Trophoblast cell (in vitro differentiated cells and primary cell): ENCODE measurements at places on chromosomes 1 and 21.

GRCh38 chr1:42886046-42886739, 39.8 kb downstream of the ZNF691 start:
- no peak for DNase-seq

GRCh38 chr1:31501505-31501904, 74.8 kb upstream of the TINAGL1 start:
- DNase-seq: no peak

- no peak for DNase-seq
Measured at GRCh38 chr1:184854036-184854435, 99.4 kb upstream of the EDEM3 start.

- DNase-seq: no peak
Measured at GRCh38 chr1:60229821-60230220, 156.3 kb upstream of the C1orf87 start.

DNA sequence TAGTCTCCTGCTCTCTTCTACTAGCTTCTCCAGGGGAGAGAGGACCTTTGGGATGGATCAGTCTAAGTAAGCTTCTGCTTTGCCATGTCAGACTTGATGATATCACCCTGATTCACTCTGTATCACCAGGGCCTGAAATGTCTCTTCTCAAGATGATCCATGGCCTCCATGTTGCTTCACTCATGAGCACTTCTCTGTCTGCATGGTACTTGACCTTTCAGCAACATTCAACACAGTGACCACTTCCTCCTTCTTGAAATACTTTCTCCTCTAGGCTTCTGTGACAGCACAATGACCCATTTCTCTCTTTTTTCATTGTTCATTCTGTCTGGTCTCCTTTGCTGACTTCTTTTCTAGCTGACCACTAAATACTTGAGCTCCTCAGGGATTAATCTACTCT, 35.3 kb upstream of the NGF start:
- no peak for DNase-seq

GRCh38 chr1:230548357-230548756, 93.9 kb upstream of the COG2 start:
- DNase-seq: peak; percentile 39

DNA sequence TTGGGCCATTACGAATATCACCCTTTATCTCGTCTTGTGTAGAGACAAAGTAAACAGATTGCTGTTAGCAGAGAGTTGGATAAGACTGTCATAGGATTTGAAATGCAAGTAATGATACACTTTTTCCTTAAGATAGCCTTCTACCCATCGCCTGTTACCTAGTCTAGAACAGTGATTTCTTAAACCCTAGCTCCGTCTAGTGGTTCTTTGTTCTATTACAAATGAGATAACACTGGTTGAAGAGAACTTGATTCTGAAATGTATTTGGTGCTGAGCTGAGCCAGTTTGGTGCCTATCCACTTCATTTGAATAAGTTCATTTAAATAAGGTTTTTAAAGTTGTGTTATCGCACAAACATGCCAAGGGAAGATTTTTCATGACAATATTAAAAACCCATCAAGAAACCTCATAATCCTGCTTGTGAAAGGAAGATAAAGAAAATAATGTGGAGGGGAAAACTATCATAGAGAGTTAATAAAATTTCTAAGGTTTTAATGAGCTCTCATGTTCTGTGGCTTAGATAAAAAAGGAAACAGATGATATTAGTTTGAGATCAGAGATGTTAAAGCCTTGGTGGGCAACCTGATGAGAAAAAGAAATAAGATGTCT, 1.5 kb upstream of the KCNH1 start:
- peak; percentile 75 for DNase-seq

GRCh38 chr1:236144446-236145150, 2.3 kb downstream of the GPR137B start:
- peak; percentile 38 for DNase-seq

- DNase-seq: no peak
Measured at GRCh38 chr1:243672539-243673074, 177.4 kb downstream of the AKT3 start.

DNA sequence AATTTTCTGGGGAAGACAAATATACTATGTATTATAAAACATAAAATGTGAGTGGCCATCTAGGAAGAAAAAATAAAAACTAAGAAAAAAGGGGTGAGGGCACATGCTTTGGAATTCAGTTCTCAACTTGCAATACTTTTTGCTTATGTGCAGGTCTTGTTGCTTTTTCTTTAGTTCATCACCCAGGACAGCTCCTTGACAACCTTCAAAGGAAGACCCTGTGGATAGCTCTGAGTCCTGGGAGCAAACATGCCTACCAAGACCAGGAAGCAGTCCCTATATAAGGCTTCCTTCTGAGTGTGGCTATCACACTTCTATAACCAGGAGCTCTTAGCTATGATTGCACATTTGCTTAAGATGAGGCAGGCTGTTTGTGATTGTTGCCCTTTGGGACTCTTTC, 78.0 kb downstream of the WDR64 start:
- DNase-seq: no peak

DNA sequence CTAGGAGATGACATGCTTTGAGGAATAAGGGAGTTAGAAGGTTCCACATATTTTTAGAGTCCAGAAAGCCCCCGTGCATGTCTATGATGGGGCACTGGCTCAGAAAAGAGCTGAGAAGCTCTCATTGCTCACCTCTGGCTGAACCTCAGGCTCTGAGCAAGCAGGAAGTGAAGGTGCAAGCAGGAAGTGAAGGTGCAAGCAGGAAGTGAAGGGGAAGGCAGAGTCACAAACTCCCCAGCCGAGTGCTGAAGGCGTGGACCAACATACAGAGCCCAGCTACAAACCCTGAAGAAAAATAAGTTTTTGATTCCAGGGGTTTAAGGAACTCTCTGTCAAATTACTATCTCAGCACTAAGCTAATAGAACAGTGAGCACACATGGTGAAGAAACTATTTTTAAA, 7.0 kb downstream of the KRTAP10-8 start:
- no peak for DNase-seq

DNA sequence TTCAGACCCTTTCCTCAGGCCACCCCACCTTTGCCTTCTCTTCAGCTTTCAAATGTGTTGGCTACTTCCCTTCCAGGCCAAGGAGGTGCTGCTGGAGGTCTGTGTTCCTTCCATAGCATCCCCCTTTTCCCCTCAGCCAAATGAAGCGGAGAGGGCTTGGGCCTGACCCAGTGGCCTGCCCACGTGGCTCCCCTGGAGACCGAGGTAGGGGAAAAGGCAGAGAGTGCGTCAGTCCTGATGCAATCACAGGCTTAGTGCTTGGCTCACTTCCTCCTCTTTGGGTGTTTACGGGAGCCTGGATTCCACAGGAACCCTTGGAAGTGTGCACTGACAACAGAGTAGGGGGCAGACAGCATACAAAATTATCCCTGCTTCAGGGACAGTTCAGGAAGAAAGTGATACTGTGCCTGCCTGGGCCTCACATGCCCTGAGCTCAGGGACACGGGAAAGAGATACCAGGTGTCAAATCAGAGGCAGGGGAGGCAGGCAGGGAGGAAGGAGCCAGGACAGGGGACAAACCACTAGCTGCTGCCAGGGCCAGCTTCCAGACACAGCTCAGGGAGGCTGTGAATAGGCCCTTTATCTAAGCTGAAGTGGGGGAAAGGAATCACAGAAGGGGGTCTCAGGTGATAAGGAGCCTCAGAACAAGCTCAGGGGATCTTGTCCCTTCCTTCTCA, 16.6 kb upstream of the PTP4A2 start:
- DNase-seq: peak; percentile 84

- peak; percentile 70 for DNase-seq
Measured at GRCh38 chr1:153548722-153549688, at the start of gene S100A3. Gene S100A3 (minus strand): TSS chr1:153549258. CDS start chr1:153548485, 773 bp downstream.

DNA sequence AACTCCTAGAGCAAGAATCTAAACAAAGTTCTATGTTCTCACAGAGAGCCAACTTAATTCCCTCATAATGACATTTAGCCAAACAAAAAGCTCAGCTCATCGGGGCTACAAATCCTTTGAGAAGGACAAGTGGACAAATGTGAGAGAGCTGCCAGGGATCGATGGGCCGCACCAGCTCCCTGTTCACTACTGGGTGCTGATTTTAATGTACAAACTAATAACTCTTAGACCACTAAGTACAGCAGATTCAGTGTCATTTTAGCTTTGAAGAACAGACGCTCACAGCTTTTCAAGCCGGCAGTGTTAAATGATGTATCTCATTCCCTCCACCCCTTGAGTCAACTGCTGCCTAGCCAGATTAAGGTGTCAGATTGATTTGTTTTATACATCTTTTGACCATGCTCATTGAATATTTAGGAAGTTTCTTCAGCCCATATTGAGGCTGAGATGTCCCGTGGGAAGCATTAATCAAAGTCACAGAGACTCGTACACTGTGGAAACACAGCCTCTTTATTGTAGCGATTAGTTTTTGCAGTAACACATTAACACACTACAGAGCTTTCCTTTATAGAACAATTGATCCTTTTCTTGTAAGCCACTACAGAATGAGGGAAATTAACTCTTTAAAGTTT, 21.1 kb downstream of the PROX1 start:
- DNase-seq: no peak

GRCh38 chr1:66261364-66261763, 272.6 kb upstream of the SGIP1 start:
- no peak for DNase-seq

DNA sequence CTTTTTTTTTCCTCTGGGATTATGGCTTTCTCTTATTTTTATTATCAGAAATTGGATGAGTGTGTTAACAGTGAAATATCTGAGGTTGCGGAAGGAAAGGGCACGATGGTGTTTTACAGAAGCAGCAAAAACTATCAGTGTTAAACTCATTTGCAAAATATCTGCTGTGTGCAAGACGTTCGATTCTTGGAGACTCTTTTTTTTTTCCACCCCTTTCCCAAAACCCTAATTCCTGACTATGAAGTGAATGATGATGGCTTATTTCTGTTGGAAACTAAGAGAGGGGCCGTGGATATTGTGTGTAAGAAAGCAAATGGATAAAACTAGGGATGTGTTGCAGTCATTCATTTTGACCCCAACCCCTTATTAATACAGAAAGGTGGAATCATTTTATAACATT, 677 bp downstream of the NCAM2 start:
- no peak for DNase-seq

- DNase-seq: no peak
Measured at GRCh38 chr21:33751120-33751519, 108.8 kb downstream of the ITSN1 start.

GRCh38 chr1:243842978-243843511, 7.0 kb downstream of the AKT3 start:
- DNase-seq: peak; percentile 51

DNA sequence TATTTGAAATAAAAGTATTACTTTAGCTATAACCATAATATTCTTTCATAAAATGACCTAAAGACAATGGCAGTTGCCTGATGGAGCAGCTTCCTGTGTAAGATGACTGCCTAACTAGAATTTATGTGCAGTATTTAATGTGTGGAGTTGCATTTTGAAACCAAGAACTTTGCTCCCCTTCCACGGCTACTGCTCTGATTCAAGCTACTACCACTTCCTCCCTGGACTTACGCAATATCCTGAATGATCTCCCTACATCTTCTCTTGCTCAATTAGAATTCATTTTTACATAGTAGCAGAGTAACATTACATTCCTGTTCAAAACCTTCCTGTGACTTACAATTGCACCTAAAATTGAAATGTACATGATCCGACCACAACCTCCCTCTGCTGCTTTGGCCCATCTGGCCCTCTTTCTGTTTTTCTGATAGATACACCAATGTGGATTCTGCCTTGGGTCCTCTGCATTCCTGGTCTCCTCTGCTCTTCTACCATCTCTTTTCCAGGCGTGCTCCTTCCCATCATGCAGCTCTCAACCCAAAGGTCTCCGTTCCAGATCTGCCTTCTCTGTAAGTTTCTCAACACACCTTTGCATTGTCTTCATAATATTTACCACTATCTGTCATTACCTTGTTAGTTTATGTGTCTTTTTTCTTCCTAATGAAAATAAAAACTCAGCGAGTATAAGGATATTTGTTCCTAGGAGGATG, 47.4 kb upstream of the USP25 start:
- peak; percentile 47 for DNase-seq

GRCh38 chr1:111598544-111598943, 21.0 kb upstream of the RAP1A start:
- DNase-seq: no peak

GRCh38 chr1:224783006-224783651, 146.3 kb upstream of the DNAH14 start:
- DNase-seq: no peak

GRCh38 chr1:115189814-115190539, 100.7 kb upstream of the TSPAN2 start:
- DNase-seq: peak; percentile 76

DNA sequence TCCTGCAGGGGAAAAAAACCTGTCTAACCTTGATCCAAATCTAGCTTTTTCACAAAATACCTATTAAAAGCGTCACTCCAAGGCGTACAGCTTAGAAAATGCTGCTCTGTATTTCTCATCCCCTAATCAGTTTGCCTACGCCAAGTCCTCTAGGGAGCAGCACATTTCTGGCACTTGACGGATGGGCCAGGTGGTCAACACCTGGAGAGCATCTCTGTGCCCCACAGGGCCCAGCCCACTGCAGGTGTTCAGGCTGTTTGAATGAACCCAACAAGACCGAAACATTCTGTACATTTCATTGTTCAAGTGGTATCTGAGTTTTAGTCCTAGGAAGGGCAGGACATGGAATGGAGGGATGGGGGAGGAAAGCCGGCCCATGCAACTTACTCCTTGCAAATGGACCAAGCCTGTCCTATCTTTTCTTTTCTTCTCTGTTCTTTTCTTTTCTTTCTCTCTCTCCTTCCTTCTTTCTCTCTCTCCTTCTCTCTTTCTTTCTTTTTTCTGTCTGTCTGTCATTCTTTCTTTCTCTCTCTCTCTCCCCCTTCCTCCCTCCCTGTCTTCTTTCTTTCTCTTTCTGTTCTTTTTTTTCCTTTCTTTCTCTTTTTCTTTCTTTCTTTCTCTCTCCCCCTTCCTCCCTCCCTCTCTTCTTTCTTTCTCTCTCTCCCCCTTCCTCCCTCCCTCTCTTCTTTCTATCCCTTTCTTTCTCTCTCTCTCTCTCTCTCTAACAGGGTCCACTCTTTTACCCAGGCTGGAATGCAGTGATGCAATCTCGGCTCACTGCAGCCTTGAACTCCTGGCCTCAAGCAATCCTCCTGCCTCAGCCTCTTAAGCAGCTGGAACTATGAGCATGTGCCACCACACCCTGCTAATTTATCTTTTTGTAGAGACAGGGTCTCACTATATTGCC, 29.1 kb downstream of the IGFN1 start:
- DNase-seq: peak; percentile 96

DNA sequence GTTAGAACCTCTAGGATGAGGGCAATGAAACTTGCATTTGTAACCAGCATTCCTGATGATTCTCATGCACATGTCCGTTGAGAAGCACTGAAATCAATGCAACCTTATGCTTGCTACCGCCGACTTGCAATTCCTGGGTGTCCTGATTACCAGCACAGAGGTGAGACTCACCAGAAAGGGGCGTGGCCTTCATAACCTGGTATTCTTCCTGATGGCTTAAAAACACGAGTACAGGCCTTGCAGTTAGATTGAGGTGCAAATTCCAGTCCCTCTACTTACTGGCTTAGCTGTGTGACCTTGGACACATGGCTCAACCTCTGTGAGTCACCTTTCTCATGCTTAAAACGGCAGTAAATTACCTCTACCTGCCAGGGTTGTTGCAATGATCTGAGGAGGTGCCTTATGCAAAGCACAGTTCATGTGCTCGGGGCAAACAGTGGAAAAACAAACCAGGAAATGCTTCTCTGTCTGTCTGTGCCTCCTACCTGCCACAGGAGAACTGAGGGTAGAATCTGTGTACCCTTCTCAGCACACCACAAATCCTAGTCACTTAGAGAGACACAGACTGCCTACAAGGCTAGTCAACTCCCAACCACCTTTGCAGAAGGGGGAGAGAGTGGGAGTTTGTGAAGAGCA, 39.1 kb upstream of the ECE1 start:
- DNase-seq: peak; percentile 46
